ENCODE measurements at places on chromosomes 12 and 14.

GRCh38 chr12:17918013-17918412 lies 172.0 kb downstream of the RERGL start:
- H3K4me1 ChIP-seq, result no peaks in the 10 kb centered on the region
- H3K27ac ChIP-seq, result no peak overlapping the region
- no peaks in the 10 kb centered on the region for H3K27me3 ChIP-seq
- no peak for DNase-seq
- H3K4me3 ChIP-seq, result no peak overlapping the region

GRCh38 chr12:132162508-132163031 lies 18.3 kb downstream of the NOC4L start:
- H3K27ac ChIP-seq, result no peak overlapping the region
- no peaks in the 10 kb centered on the region for H3K36me3 ChIP-seq
- peaks cover 15% of the 10 kb centered on the region for H3K4me1 ChIP-seq
- H3K4me3 ChIP-seq, result no peak overlapping the region
- peaks cover 30% of the 10 kb centered on the region for H3K27me3 ChIP-seq

GRCh38 chr12:74818412-74818811 lies 280.8 kb downstream of the ATXN7L3B start:
- no peaks in the 10 kb centered on the region for H3K27me3 ChIP-seq
- H3K36me3 ChIP-seq, result no peaks in the 10 kb centered on the region
- no peak for DNase-seq
- no peaks in the 10 kb centered on the region for H3K4me1 ChIP-seq
- H3K4me3 ChIP-seq, result no peak overlapping the region
- no peak overlapping the region for H3K27ac ChIP-seq

DNA sequence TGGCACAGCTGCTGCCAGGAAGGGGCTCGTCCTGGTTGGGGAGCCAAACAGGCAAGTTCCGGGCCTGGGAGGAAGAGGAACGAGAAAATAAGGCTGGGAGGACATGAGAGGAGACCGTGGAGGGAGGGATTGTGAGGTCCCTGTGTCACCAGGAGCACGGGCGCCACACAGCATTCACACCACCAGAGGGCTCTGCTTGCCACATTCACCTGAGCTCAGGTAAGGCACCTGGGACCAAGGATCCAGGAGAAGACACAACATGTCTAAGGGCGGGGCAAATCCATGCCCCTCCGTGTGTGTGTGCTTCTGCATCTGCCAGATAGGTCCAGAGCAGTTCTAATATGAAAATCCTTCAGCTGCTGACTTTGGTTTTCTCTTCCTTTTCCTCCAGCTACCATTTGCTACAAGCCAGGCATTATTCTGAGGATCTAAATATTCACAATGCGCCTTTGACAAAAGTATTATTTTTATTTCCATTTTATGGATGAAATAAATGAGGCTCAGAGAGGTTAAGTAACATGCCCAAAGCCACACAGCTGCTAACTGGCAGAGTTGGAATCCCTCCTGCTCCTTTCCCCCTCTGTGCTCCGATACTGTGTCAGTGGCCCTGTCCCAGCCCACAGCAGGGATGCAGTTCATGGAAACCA lies 14.6 kb downstream of the RAPGEF3 start:
- H3K36me3 ChIP-seq, result no peaks in the 10 kb centered on the region
- H3K27ac ChIP-seq, result no peak overlapping the region
- peaks cover 69% of the 10 kb centered on the region for H3K27me3 ChIP-seq
- no peak overlapping the region for H3K4me3 ChIP-seq
- DNase-seq, result peak; percentile 81

- H3K27ac ChIP-seq, result peak overlapping the region; percentile 100
- H3K36me3 ChIP-seq, result peaks cover 60% of the 10 kb centered on the region
- DNase-seq, result no peak
- H3K4me1 ChIP-seq, result peaks cover 70% of the 10 kb centered on the region
These were observed 946 bp downstream of the DDX24 start for GRCh38 chr14:94079891-94080620.

GRCh38 chr12:26032719-26033241 lies 74.3 kb downstream of the RASSF8 start:
- DNase-seq, result no peak
- no peaks in the 10 kb centered on the region for H3K36me3 ChIP-seq
- peaks cover under 1% of the 10 kb centered on the region for H3K27me3 ChIP-seq
- no peak overlapping the region for H3K27ac ChIP-seq
- H3K4me1 ChIP-seq, result no peaks in the 10 kb centered on the region

Data from activated naive CD4-positive, alpha-beta T cell treated with anti-CD3 and anti-CD28 coated beads, Interleukin-2, amount 10 ng/mL, durations not matched to agents 7 days and 5 days (primary cell).